Choroid plexus epithelial cell (primary cell): ENCODE measurements at places on chromosomes 13 and 19.

GRCh38 chr19:46254776-46255175 lies 25.2 kb downstream of the IGFL1 start:
- no peak for DNase-seq

- DNase-seq, result no peak
These were observed 6.4 kb downstream of the C3 start for GRCh38 chr19:6713773-6714692.

GRCh38 chr19:38409631-38410133 lies 6.8 kb downstream of the FAM98C start:
- DNase-seq, result peak; percentile 64

DNA sequence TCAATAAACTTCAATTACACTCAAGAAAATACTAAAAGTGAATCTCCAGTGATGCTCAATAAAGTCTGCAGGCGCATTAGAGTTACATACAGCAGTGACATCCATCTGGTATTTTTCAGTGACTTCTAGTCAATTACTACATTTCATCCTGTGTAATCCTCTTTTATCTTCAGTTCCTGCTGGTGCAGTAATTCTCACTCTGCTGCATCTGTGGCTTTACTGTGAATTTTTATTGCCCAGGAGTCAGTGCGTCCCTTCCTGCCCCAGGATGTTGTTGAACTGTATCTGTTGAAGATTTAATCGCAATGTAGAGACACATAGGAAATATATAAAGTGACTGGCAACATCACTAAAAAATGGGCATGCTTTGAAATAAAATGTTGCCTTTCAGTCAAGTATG lies 196.3 kb upstream of the TMTC4 start:
- no peak for DNase-seq

DNA sequence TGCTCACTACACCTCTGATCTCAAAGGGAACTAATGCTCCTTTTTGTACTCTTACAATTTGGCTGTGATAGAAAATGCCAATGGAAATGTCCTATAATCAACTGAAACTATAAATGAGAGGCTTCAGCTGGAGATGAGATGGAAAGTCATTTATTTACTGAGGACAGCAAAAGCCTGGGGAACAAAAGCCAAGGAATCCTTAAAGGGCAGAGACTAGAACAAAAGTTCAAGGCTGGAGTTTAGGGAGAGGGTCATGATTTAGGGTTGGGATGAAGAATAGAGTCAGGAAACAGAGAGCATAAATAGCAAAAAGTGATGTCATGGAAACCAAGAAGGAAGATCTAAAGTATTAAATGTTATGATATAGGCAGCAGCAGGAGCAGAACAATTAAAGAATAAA lies 401.1 kb downstream of the FGF14 start:
- DNase-seq, result no peak

- no peak for DNase-seq
These were observed 7.8 kb downstream of the NCLN start for GRCh38 chr19:3193256-3194105.

- DNase-seq, result no peak
These were observed 88.0 kb downstream of the RGCC start for GRCh38 chr13:41545432-41545707.

GRCh38 chr19:38023671-38024541 lies 116.9 kb downstream of the SIPA1L3 start:
- DNase-seq, result no peak

- no peak for DNase-seq
These were observed 665.2 kb downstream of the TBC1D4 start for GRCh38 chr13:74816737-74817136.

DNA sequence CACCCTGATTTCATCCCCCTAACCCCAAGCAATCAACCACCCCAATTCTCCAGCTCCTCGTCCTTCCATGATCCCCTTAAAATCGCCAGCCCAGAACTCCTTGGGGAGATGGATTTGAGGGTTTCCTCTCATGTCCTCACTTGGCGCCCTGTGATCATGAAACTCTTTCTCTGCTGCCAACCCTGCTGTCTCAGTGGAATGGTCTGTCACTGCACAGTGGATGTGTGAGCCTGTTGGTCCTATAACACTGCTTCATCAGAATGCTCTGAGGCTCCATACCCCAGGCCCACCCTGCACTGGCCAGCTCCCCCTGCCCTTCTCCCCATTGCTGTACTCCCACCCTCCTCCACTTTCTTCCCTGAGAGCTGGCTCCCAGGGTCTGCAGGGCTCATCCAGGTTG lies 12.6 kb upstream of the ZNF792 start:
- no peak for DNase-seq

- DNase-seq, result no peak
These were observed 624.4 kb upstream of the KLHL1 start for GRCh38 chr13:70732611-70733010.

- DNase-seq, result no peak
These were observed 493 bp downstream of the YIPF2 start for GRCh38 chr19:10927730-10928562.

GRCh38 chr19:30391052-30391451 lies 18.9 kb downstream of the ZNF536 start:
- DNase-seq, result no peak

DNA sequence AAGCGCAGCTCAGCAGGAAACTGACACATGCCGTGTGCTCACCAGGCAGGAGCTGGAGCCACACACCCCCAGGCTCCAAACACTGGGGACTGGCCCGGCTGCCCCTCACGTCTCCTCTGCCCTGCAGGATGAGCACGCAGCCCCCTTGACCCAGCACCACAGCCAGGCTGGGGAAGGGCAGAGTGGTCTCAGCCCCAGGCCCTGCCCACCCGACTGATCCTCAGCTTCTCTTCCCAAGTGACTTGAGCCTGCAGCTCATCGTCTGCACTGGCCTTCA lies 20.3 kb downstream of the GRTP1 start:
- DNase-seq, result no peak

DNA sequence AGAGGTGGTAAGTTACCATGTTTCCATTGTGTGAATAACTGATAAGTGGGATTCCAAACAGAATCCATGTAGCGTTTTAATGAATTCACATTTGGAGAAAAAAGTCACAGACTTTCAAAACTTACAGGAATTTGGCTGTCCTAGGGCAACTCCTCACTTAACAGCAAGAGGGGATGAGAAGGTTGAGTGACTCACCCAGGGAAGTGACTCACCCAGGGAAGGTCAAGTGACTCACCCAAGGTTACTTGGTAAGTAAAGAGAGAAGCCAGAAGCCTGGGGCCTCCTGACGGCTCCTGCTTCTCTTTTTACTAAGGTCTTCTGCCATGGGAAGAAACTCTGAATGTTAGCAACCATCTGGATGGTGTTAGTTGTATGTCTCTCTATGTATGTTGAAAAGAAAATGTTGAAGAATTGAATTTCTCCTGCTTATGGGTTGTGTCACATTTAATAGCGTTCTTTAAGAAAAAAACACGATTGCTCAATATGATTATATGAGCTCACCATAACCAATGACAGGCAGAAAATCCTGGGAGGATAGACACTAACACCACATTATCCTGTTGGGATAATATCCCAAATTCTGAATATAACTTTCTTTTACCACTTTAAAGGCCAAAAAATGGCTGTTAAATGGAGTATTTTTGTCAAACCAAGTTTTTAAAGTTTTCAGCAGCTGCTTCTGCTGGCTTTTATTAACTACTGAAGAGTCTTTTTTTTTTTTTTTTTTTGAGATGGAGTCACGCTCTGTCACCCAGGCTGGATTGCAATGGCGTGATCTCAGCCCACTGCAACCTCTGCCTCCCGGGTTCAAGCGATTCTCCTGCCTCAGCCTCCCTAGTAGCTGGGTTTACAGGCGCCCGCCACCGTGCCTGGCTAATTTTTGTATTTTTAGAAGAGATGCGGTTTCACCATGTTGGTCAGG lies 195.6 kb downstream of the GGACT start:
- peak; percentile 100 for DNase-seq

DNA sequence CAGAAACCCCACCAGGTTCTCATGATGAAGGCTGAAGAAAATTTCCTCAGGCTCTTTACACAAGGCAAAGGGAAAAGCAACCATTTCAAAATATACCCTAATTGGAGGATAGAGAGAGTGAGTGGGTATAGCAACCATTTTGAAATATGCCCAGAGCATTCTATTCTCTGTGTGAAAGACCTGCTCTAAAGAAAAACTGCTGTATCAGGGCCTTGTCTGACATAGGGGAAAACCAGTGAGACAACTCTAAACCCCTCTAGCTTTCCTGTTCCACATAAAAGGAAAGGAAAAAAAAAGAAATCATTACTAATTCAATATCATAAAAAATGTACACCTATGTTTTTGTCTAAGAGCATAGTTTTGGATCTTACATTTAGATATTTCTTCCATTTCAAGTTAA lies 42.3 kb downstream of the TPTE2 start:
- no peak for DNase-seq

GRCh38 chr13:109281017-109281902 lies 505.1 kb downstream of the IRS2 start:
- DNase-seq, result no peak

DNA sequence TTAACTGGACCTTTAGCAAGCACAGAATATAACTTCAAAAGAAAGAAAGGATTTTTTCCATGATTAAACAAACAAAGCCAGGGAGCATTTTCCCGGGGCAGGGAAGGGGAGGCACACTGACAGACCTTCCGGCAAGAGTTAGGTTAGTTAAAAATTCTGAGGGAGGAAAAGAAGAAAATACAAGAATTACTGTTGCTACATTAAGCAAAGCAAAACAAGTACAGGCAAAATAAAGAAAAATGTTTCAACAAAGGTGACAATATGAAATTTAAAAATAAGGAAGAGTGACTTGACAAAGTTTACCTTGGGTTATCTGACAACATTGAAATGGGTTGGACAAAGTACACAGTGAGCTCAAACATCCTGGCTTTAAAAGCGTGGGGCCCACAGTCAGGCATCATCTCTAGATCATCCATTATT lies 51.5 kb downstream of the KLF12 start:
- no peak for DNase-seq

DNA sequence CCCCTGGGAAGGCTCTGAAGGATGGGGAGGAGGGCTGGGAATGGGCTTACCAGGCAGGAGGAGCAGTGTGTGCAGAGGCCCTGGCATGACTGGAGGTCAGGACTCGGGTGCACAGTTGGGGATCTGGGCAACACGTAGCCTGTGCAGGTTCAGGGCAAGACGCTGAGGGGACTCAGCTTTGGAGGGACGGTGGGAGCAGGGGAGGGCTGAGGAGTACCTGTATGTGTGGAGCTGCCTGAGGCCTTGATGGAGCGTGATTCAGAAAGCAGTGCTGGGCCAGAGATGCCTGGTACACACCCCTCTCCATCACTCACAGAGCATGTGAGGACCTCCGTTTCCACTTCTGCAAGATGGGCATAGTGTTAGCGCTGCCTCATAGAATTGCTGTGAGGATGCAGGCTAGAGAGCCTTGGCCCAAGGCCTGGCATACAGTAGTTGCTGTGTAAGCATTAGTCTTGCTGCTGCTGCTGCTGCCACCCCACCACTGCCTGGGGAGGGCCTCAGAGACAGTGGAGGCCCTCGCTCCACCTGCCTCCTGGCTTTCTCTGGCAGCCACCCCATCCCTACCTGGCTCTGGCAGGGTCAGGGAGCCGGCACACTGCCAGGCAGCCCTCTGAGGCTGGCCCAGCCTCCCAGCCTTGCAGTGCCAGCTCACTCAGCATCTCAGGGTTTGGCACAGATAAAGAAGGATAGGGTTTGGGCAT lies 2.4 kb downstream of the PAK4 start:
- no peak for DNase-seq

DNA sequence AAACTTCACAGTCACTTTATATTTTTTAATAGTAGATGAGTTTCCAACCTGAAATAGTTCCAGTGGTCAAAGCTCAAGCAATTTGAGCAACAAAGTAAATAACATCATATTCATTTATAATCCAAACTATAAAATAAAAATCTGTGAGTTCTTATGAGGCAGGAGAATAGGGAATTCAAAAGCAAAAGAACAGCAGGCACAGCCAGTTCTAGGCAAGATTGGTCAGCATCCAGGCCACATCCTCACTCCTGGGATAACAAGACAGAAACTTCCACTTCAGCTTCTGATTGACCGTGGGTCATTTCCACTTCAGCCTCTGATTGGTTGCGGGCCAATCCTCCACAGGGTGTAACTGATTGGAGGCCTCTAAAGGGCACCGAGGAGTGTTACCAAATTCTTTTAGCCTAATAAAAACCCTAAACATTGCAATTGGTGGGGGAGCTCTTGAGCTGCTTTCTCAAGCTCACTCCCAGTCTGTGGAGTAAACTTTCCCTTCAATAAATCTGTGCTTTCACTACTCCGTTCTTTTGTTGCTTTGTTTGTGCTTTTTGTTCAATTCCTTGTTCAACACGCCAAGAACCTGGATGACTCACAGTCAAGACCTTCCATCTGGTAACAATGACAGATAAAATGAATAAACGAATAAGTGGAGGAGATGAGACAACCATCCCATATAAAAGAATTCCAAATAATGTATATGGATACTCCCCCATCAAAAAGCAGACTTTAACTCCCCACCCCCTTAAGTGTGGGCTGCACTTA lies 42.6 kb upstream of the AMER2 start:
- peak; percentile 37 for DNase-seq

- no peak for DNase-seq
These were observed 7.6 kb downstream of the MEF2B start for GRCh38 chr19:19162495-19162894.

- peak; percentile 47 for DNase-seq
These were observed 9.4 kb downstream of the SCGB2B2 start for GRCh38 chr19:34667349-34668076.

GRCh38 chr13:90414691-90415596 lies 932.5 kb upstream of the MIR17HG start:
- peak; percentile 89 for DNase-seq

DNA sequence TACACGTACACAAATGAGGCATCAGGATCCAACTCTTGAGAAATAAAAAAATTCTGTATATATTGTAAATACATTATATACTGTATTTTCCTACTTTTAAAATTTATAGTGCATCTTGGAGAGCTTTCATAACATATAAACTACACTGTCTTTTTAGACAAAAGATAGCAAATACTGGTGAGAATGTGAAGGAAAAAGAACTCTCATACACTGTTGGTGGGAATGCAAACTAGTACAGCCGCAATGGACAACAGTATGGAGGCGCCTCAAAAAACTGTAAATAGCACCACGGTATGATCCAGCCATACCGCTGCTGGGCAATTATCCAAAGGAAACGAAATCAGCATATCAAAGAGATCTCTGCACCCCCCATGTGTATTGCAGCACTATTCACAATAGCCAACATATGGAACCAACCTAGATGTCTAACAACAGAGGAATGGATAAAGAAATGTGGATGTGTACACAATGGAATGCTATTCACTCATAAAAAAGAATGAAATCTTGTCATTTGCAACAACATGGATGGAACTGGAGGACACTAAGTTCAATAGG lies 292.4 kb downstream of the EFNB2 start:
- DNase-seq, result no peak

DNA sequence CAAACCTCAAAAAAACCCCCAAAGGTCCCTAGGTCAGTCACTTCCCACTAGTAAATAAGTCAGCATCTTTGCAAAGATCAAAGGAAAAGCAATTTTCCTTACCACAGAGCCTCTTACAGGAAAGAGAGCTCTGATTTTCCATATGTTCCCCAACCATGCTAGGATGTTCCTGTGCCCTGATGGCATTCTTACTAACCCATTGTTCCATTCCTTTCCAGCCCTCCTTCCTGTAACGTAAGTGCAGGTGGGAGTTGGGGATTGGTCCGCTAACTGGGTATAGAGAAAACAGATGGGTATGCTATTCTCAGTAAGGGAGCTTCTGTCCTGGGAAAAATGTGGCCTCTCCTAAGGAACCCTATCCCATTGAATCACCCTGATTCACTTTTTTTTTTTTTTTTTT lies 14.3 kb downstream of the DPRX start:
- DNase-seq, result no peak
